ENCODE measurements at places on chromosomes 1 and 21.

GRCh38 chr1:40595623-40596022, 64.2 kb downstream of the ZNF684 start:
- DNase-seq = no peak

- DNase-seq = peak; percentile 10
Measured at GRCh38 chr1:214116258-214116657, 128.5 kb downstream of the PROX1 start.

- no peak for DNase-seq
Measured at GRCh38 chr1:93665015-93665414, 16.6 kb downstream of the BCAR3 start.

DNA sequence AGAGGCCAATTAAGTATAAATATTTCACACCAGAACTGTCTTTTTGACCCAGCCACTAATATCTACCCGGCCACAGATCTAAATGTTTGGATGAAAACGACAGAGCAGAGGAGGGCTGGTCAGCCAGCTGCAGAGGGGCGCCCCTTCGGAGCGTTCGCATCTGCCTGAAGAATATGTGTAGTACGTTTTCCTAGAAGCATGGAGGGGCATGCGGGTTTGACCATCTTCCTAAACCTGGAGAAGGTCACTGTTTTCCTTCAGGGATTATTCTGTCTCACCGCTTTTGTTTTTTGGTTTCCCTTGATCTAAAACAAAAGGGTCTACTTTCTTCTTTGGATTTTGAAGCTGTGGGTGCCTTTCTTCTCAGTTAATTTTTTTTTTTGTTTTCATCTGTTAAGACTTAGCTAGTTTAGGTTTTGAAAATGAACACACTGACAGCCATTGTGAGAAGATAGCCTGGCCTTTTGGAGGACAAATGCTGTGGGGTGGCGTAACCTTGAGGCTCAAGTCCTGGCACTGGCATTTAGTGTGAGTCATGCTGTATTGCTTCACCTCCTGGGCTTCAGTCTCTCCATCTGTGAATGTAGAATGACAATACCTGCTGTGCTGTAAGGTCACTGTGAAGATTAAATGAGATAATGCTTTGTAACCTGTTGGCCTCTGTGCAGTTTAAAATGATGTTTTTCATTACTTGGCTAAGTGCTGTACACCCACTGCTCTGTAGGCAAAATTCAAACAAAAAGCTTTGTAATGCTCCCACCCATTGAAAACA, 74.1 kb upstream of the IRF2BP2 start:
- peak; percentile 88 for DNase-seq

DNA sequence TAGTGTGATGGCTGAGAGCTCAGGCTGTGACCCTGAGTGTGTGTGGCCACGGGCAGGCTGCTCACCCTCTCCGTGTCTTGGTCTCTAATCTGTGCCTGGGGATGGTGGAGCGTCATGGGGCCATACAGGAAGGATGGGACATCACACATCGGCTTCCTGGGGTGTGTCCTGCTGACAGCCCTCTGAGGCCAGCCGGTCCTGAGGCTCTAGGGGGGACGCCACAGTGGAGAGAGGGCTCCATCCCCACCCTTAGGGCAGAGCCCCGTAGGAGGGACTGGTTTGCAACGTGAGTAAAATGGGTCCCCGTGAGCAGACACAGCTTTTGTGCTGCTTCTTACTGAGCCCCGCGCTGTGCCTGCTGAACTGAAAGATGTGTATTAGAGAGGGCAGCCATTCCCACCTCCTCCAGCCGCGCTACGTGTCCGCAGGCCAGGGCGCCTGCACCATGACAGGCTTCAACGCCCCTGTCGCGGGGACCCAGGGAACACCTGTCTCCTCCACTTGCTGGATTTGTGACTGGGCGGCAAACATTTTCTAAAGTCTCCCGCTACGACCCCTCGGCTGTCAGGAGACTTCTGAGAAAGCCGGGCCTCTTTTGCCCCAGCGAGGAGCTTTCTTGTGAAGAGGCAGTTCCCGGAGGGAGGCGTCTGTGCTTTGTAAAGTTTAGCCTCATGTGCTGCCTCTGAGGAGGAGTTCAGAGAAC, 8.1 kb downstream of the COL18A1 start:
- no peak for DNase-seq

- DNase-seq = peak; percentile 66
Measured at GRCh38 chr1:245969283-245969682, 537.8 kb downstream of the SMYD3 start.

GRCh38 chr1:116721451-116722007, 32.7 kb upstream of the CD2 start:
- no peak for DNase-seq

DNA sequence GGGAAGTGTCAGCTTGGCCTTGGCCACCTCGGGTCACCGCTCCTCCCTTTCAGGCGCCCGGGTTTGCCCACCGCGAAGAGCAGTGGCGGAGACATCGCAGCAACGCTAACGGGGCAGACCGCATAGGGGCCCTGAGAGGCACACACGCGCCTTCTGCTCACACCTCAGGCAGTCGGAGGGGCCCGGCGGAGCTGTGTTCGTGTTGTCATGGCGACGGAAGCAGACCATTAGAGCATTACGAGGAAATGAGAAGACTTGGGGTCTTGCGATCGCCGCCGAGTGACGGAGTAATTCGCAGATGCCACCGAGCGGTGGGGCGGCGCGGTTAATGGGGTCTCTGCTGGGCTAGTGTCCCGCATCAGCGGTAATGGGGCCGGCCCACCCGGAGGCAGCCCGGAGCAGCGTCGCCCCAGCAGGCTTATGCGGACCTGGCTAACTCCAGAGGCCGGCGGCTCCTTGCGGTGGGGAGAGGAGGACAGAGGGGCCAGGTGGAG, 144.1 kb downstream of the TNR start:
- no peak for DNase-seq

- DNase-seq = no peak
Measured at GRCh38 chr1:52057876-52058415, 1.9 kb downstream of the BTF3L4 start.

GRCh38 chr1:11331036-11331944, 58.3 kb downstream of the UBIAD1 start:
- no peak for DNase-seq

DNA sequence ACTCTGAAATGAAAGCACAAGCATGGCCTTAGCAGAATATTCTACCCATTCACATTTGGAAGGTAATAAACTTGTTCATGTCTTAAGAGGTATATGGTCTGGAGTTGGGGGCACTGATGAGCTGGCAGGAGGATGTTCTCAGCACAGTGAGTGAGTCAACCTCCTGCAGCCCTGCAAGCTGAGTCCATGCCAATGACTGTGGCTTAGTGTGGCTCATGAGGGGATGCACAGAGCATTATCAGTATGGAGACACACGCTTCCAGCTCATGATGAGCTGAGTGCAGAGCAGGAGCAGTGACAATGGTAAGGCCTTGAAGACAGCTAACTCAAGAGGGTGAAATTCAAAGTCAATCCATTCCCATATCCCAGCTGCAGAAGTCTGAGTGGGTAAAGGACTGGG, 102.3 kb downstream of the TNFSF18 start:
- DNase-seq = peak; percentile 61

DNA sequence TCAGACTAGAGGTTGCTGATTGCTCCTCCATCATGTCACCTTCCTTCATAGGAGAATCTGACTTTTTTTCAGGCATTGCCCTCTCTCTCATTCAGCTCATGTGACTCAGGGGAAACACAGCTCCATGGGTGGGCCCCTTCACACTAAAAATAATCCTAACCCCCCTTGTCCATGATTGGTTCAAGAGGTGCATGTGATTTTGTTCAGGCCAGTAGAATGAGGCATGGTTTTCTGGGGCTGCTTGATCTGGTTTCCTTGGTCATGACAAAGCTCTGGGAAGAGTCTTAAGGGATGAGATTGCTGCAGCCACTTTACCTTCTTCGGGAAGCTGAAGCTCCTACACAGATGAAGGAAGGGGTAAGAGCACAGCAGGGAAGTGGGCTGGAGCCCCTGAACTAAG, 56.3 kb downstream of the SPAG17 start:
- no peak for DNase-seq

- DNase-seq = no peak
Measured at GRCh38 chr1:18072066-18072465, 35.5 kb upstream of the IGSF21 start.
